Stimulated activated CD4-positive, alpha-beta T cell treated with anti-CD3 and anti-CD28 coated beads, Interleukin-1b, Interleukin-23, amount 100 ng/mL, for 1 hour (primary cell): ENCODE measurements at places on chromosomes 4 and X.
A peak's percentile ranks its signal among the peaks of the same experiment; 100 is the strongest.

GRCh38 chr4:156815717-156816359 lies 155.8 kb downstream of the PDGFC start:
- no peak for DNase-seq

GRCh38 chr4:183873409-183874185 lies 31.5 kb upstream of the STOX2 start:
- DNase-seq = no peak

DNA sequence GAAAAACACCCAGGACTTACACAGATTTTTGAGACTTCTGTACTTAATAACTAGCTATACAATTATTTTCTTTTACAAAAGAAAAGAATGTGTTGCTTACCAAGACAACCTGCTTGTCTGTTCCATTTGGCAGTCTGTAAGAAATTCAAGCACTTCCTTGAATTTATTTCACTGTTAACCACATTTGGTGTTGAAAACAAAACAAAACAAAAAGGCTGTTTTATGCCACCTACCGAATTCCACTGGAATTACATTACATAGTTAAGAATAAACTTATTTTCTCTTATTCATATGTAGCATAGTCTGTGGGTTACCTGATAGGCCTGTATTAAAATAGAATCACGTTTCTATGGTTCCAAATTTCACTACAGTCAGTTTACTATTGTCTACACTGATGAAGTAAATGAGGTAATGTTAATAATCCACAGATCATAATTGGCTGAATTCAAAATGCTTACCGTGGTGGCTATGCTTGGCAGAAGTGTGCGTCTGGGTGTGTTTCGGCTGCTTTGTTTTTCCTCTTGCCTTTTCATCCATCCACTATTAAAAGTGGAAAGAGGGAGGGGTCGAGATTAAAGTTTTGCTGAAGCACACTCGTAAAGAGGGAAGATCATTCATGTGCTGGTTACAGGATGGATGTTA lies at the start of gene TLR1:
Gene TLR1 (minus strand): TSS at position 138 of the 642 bp plus-strand sequence. CDS start 5,960 bp downstream, outside the sequence.
- no peak for DNase-seq

GRCh38 chrX:131816551-131817136 lies 206.5 kb upstream of the STK26 start:
- peak; percentile 55 for DNase-seq

- DNase-seq = no peak
Measured at GRCh38 chr4:106034751-106035150, 139.5 kb downstream of the NPNT start.

GRCh38 chr4:68630371-68630770 lies 40.1 kb downstream of the UGT2B15 start:
- DNase-seq = no peak

DNA sequence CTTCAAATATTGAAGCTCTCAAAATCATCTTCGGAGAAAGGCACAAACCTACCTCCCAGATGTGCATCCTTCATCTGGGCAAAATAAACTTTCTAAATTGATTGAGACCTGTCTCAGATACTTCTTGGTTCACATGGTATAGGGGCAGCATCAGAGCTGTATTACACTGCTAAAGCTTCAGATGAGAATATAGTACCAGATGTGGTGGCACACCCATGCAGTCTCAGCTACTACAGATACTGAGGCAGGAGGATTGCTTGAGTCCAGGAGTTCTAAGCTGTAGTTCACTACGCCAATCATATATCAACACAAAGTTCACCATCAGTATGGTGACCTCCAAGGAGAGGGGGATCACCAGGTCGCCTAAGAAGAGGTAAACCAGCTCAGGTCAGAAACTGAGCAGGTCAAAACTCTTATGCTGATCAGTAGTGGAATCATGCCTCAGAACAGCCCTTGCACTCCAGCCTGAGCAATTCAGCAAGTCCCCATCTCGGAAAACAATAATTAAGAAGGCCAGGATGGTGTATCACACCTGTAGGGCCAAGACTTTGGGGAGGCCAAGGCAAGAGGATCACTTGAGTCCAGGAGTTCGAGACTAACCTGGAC lies 22.0 kb downstream of the ELF2 start:
- DNase-seq = no peak

- DNase-seq = no peak
Measured at GRCh38 chr4:7124689-7125442, 57.0 kb upstream of the GRPEL1 start.
